ENCODE measurements at places on chromosomes 1 and 21. TPM values are rescaled to one million over a fixed set of nuclear protein-coding genes. Genes with fewer than 3 reads are reported as not detected.

The CYP2J2 gene
- total RNA-seq, result 0.82 TPM

The PADI3 gene
- total RNA-seq, result not detected

The ZFP69 gene
- total RNA-seq, result 19.2 TPM

The GBP7 gene
- total RNA-seq, result not detected

The ITPKB gene
- 3.3 TPM for total RNA-seq

The LRRC71 gene
- not detected for total RNA-seq

The OR2G6 gene
- total RNA-seq, result not detected

The S100B gene
- 6.1 TPM for total RNA-seq

The CELA3B gene
- not detected for total RNA-seq

The ZSWIM5 gene
- total RNA-seq, result 15.9 TPM

The DCDC2B gene
- not detected for total RNA-seq

The LCE3D gene
- not detected for total RNA-seq

The C4BPA gene
- total RNA-seq, result not detected

The NPL gene
- 24.1 TPM for total RNA-seq

The IFNLR1 gene
- total RNA-seq, result 0.41 TPM

The RBM15 gene
- 34.2 TPM for total RNA-seq

The MOB3C gene
- total RNA-seq, result 3.3 TPM

The PLA2G4A gene
- total RNA-seq, result 1.2 TPM

The CELA3A gene
- total RNA-seq, result not detected

The S100A11 gene
- 1.6 TPM for total RNA-seq

The ZNF593OS gene
- not detected for total RNA-seq

The PLA2G2D gene
- not detected for total RNA-seq

The OVAAL gene
- not detected for total RNA-seq

The ANKRD65 gene
- 1.2 TPM for total RNA-seq

The CNIH3 gene
- 44.0 TPM for total RNA-seq

The OR2T2 gene
- total RNA-seq, result not detected

The OR2L13 gene
- 1.6 TPM for total RNA-seq

The PRR9 gene
- not detected for total RNA-seq

The PDZK1 gene
- total RNA-seq, result 0.82 TPM

The IQGAP3 gene
- 1.2 TPM for total RNA-seq

The KIF14 gene
- 2.4 TPM for total RNA-seq

The WNT2B gene
- total RNA-seq, result 2.0 TPM

The AVPR1B gene
- not detected for total RNA-seq

The TRIM67 gene
- 24.1 TPM for total RNA-seq

The LRRIQ3 gene
- total RNA-seq, result 0.82 TPM

The BRDT gene
- not detected for total RNA-seq

The SPAG17 gene
- 1.2 TPM for total RNA-seq

The CDKN2C gene
- 6.1 TPM for total RNA-seq

The ALX3 gene
- 0.41 TPM for total RNA-seq

The SPRR5 gene
- total RNA-seq, result not detected

The TEX38 gene
- not detected for total RNA-seq

The TACSTD2 gene
- total RNA-seq, result under 0.01 TPM

Measured in frontal cortex (tissue), 4 donors.